ENCODE measurements at places on chromosomes 4 and X.

- no peak for DNase-seq
Measured at GRCh38 chrX:71563921-71564320, 14.3 kb upstream of the GCNA start.

GRCh38 chrX:130039847-130040246, 57.4 kb downstream of the BCORL1 start:
- DNase-seq: no peak

- no peak for DNase-seq
Measured at GRCh38 chrX:73868916-73869315, 305.9 kb downstream of the CHIC1 start.

- no peak for DNase-seq
Measured at GRCh38 chr4:10898072-10898471, 213.5 kb upstream of the CLNK start.

- no peak for DNase-seq
Measured at GRCh38 chr4:165439981-165440380, 61.2 kb downstream of the CPE start.

- DNase-seq: no peak
Measured at GRCh38 chr4:184776821-184777220, 42.9 kb upstream of the CENPU start.

Measured in non-pigmented ciliary epithelial cell (primary cell).